ENCODE measurements at places on chromosomes 11 and 22. TPM values are rescaled to one million over a fixed set of nuclear protein-coding genes. Genes with fewer than 3 reads are reported as not detected.

DNA sequence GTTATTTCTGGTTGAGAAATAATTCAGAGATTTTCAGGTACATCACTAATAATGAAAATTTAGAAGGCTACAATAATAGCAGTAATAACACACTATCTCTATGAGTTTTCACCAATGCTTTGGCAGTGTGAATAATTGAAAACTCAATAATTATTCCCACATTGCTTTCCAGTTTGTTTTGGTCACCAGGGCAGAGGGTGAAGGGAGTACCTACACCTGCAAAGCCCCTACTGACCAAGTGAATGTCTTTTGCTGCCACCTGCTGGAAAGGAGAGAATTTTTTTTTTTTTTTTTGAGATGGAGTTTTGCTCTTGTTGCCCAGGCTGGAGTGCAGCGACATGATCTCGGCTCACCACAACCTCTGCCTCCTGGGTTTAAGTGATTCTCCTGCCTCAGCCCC, 3.2 kb downstream of the NELL1 start:
- peaks cover 94% of the 10 kb centered on the region for H3K27me3 ChIP-seq
- no peak overlapping the region for H3K4me3 ChIP-seq
- no peaks in the 10 kb centered on the region for H3K36me3 ChIP-seq
- H3K27ac ChIP-seq = no peak overlapping the region
- peaks cover 11% of the 10 kb centered on the region for H3K4me1 ChIP-seq
- no peak for DNase-seq

- peaks cover 82% of the 10 kb centered on the region for H3K27me3 ChIP-seq
- H3K27ac ChIP-seq = no peak overlapping the region
- no peak for DNase-seq
- peaks cover 14% of the 10 kb centered on the region for H3K4me1 ChIP-seq
- H3K36me3 ChIP-seq = no peaks in the 10 kb centered on the region
- no peak overlapping the region for H3K4me3 ChIP-seq
These were observed 114.4 kb upstream of the NNMT start for GRCh38 chr11:114181752-114182151.

CYP2R1 gene
- 12.8 TPM for total RNA-seq

DNA sequence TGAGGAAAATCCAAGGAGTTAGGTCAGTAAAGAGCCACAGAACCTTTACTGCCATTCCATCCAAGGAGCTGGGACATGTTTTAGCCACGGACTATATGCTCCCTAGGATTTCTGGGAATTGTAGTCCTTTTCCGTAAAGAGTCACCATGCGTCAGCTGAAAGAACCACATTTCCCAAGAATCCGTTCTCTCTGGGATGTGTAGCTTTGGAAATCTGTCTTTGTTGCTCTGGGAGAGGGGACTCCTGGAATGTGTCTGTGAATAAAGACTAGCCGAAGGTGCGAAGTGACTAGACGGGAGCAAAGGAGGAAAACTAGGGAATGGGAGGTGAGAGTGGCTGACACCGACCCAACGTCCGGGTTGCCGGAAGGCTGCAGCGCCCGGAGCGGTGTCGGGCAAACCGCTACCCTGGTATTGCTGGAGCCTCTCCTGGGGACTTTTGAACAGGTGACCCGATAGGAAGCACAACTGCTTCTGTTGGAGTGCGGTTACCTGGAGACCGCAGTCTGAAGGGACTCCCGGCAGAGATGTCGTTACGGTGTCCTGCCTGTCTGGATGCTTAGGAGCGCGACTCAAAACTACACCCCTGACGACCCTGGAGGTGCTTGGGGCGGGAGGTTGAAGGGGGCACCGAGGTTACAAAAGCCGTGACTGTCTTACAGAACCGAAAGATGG, at the start of gene IFTAP:
IFTAP (plus strand) TSS at position 187 of the 674 bp plus-strand sequence. CDS start 15,602 bp downstream, outside the sequence.
- H3K27me3 ChIP-seq = peaks cover 30% of the 10 kb centered on the region
- peaks cover 9% of the 10 kb centered on the region for H3K4me1 ChIP-seq
- H3K27ac ChIP-seq = peak within 1 kb of the TSS; percentile 89
- peak; percentile 66 for DNase-seq
- H3K4me3 ChIP-seq = peak within 1 kb of the TSS; percentile 95
- H3K36me3 ChIP-seq = peaks cover 1% of the 10 kb centered on the region

All from mesothelial cell of epicardium (in vitro differentiated cells).